ENCODE measurements at places on chromosomes 4 and X.

DNA sequence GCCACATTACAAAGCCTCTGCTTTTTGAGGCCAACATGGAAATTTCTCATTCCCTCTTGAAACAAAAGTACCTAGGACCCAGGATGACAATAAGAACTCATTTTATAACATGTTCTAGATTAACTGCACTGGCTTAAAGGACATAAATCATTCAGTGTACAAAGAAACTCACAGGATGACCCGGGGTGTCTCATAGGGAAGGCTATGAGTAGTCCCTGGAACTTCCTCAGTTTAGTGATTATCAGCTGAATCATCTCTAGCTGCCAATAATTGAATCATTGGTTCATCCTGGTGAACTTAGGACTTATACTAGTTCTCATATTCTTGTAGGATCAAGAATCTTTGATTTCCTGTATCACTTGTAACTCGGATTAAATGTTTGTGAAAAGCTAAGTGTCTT is 95.8 kb upstream of the WDR1 start:
- no peak for DNase-seq

DNA sequence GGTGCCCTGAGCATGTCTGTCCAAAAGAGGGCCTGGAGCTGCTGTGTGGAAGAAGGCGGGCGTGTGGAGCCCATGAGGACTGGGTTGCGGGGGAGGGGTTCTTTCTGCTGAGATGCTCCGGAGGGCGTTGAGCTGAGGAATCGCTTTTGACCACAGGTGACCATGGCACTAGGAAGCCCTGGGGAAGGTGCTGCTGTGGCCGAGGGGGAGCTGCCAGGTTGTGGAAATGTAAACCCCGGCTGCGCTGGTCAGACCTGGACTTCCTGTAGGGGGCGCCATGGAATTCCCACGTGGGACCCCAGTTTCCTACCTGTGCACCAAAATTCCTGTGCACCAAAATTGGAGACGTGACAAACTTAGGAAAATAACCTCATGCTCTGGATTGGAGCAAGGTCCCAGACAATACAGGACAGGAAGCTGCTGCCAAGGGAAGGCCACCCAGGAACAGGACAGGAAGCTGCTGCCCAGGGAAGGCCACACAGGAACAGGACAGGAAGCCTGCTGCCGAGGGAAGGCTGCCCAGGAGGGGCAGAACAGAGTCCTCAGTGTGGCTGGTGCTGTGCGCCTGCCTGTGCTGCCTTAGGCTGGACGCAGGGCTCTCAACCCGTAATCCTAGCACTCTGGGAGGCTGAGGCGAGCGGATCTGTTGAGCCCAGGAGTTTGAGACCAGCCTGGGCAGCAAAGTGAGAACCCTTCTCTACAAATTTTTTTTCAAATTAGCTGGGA is 28.4 kb upstream of the UVSSA start:
- DNase-seq = no peak

DNA sequence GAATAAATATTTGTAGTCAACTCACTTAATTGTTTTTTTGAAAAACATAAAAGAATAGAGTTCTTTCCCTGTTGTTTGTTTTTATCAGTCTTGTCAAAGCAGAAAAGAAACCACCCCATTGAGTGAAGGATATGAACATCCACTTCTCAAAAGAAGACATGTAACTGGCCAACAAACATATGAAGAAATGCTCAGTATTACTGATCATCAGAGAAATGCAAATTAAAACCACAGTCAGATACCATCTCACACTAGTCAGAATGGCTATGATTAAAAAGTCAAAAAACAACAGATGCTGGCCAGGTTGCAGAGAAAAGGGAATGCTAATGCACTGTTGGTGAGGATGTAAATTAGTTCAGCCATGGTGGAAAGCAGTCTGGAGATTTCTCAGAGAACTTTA is 326.1 kb upstream of the EMCN start:
- no peak for DNase-seq

GRCh38 chr4:8303485-8304281 is 34.1 kb downstream of the HTRA3 start:
- peak; percentile 92 for DNase-seq

- peak; percentile 47 for DNase-seq
Measured at GRCh38 chr4:66489783-66490452, 819.6 kb upstream of the EPHA5 start.

- no peak for DNase-seq
Measured at GRCh38 chr4:26859762-26860156, 882 bp upstream of the STIM2 start.

DNA sequence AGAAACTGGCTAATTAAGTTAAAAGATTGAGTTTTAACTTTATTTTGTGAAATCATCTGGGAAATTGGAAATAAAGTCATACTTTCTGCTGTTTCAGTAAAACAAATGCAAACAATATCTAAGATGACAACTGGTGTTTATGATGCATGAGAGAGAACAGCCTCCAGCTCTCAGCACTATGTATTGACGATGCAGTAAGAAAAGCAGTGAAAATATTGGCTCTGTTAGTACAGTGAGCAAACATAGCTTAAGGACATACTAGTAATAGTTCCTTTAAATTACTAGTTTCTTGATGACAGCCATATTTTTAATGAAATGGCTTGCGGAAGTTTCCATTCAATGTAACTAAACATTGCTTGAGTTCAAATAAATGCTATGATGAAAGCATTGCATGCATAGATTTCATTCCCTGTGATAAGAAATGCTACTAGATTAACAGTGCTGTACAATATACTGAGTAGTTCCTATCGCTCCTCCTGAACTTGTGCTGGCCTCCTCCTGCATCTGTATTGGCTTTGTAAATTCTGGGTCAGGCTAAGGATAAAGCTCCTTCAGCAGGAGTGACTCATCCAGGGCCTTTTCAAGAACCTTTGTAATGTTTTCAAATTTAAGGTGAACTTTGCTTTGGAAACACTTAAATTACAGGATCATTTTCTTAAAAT is 11.6 kb downstream of the ARHGAP24 start:
- no peak for DNase-seq

Measured in RCC 7860 (cell line).